Activated naive CD4-positive, alpha-beta T cell treated with anti-CD3 and anti-CD28 coated beads for 36 hours (primary cell): ENCODE measurements at places on chromosomes 11 and 22.

- no peak for DNase-seq
Observed at GRCh38 chr11:33543823-33544222, 156.8 kb downstream of the C11orf91 start.

DNA sequence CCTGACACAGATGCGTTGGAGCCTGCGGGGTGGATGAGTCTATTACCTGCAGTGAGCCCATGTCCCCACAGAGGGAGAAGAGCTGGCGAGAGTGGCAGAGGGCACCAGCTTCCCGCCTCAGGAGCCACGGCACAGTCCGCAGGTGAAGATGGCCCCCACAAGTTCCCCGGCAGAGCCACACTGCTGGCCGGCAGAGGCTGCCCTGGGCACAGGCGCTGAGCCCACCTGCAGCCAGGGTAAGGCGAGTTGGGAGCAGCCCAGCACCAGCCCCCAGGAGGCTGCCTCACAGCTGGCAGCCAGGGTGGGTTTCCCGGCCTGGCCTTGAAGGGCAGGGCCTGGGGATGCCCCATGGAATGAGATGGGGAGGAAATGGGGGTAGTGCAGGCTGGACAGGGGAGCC lies 5.2 kb upstream of the SUSD2 start:
- DNase-seq = no peak

DNA sequence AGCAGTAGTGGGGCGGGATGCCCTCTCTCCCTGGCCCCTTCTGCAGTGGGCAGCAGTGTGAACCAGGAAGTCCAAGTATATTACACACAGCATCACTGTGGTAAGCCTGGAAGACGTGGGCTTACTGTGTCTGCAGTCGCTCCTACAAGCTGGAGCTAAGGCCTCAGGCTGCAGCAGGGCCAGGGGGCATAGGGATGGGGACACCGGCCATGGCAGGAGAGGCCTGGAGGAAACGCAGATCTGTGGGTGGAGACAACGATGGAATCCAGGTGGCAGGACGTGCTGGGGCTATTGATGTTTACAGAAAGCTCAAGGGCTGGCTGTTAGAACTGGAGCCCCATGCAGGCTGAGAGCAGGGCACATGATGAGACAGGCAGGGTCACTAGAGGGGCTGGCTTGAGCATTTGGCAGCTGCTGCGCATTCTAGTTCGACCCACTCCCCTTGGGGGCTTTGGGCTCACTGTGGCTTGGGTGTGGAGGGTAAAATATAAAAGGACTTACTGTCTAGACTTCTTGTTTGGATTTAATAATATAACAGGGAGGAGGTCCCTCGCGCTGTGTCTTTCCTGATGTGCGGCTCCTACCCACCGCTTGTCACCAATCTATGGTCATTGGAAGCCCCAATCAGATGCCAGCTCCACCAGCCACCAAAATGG lies 539.5 kb downstream of the TBC1D22A start:
- no peak for DNase-seq

- DNase-seq = no peak
Observed at GRCh38 chr11:78820741-78821140, 246.1 kb upstream of the NARS2 start.

GRCh38 chr22:19962246-19962908 lies 20.8 kb upstream of the TXNRD2 start:
- DNase-seq = peak; percentile 73

DNA sequence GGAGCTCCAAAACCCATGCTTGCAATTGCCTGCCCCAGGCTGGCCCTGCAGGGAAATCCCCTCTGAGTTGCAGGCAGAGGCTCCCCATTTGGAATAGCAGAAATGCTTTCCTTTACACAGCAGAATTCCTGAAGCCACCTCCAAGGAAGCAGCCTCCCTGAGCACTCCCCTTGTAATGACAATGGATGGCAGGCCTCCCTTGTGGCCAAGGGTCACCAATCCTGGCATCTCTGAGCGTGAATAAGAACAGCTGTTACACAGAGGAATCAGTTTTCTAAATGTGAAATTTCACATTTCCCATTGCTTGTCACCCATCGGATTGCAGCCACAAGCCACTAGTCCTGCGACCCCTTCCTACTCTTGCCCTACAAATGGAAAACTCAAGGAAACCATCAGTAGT lies 107.6 kb downstream of the GALNT18 start:
- no peak for DNase-seq

- DNase-seq = no peak
Observed at GRCh38 chr22:46202897-46203600, 47.0 kb downstream of the CDPF1 start.

DNA sequence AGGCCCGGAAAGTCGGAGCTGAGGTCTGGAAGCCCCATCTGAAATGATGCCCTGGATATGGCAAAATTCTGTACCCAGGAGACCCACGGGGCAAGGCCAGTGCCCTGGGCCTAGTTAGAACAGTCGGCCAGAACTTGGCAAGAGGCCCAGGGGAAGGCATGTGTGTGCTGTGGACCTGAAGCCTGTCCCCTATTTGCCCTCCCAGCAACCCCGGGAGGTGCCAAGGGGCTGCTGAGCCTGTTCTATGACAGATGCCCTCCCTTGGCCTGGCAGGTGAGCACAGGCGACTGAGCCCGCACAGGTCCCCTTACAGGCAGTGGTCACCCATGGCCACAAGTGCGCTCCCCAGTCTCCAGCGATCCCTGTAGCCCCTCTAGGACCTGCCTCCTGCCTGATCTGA lies 51.7 kb downstream of the NAT10 start:
- no peak for DNase-seq

- no peak for DNase-seq
Observed at GRCh38 chr11:14376920-14377319, 17.9 kb upstream of the RRAS2 start.

DNA sequence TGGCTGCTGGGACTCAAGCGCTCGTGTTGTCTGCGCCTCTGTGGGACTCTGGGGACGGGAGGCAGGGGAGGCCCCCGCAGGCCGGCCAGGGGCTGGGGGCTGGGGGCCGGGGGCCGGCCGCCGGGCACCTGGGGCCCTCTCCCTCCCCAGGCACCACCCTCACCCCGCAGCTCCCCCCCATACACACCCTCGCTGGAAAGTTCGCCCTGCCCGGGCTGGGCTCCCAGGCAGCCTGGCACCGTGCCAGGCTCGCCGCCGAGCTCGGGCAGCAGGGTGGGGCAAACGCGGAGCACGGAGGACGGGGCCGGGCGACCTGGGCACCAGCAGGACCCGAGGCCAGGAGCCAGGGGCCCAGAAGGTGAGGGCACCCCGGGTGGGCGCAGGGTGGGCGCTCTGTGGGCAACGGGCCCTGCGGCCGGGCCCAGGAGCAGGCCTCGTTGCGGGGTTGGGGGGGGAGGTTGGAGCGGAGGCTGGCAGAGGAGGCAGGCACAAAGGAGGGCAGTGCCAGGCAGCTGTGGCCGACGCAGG lies 76.7 kb upstream of the WNT7B start:
- peak; percentile 57 for DNase-seq
